Upper lobe of left lung (tissue), 6 donors: ENCODE measurements at places on chromosomes 5 and 9. TPM values are rescaled to one million over a fixed set of nuclear protein-coding genes. Genes with fewer than 3 reads are reported as not detected.

GRCh38 chr9:33921967-33922895 is 105.3 kb downstream of the UBE2R2 start:
- H3K36me3 ChIP-seq = peaks cover 95% of the 10 kb centered on the region
- no peak overlapping the region for H3K27ac ChIP-seq
- peak; percentile 38 for DNase-seq
- no peaks in the 10 kb centered on the region for H3K4me1 ChIP-seq
- no peaks in the 10 kb centered on the region for H3K27me3 ChIP-seq

DNA sequence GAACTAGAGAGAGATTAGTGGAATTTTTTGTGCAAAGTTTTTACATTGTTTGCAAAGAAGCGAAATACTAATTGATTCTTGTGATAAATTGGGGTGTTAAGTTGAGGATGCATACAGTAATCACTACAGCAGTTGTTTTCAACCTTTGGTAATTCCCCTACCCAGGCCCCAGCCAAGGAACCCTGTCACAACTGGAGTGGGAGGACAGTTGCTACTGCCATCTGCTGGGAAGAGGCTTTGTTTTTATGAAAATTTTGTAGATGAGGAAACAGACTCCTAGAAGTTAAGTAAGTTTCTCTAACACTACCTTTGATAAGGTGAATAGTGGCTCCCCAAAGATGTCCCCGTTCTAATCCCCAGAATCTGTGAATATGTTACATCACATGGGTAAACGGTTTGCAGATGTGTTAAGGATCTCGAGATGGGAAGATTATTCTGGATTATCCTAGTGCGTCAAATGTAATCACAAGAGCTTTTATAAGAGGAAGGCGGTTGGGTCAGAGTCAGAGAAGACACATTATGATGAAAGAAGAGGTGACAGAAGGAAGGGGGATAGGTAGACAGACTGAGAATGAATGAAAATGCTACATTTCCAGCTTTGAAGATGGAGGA is 34.0 kb upstream of the PPP1R2B start:
- DNase-seq = no peak
- H3K4me1 ChIP-seq = no peaks in the 10 kb centered on the region
- no peak overlapping the region for H3K27ac ChIP-seq
- no peaks in the 10 kb centered on the region for H3K36me3 ChIP-seq
- no peak overlapping the region for H3K4me3 ChIP-seq

- no peak overlapping the region for H3K4me3 ChIP-seq
- no peaks in the 10 kb centered on the region for H3K27me3 ChIP-seq
- no peak overlapping the region for H3K27ac ChIP-seq
- no peaks in the 10 kb centered on the region for H3K36me3 ChIP-seq
- DNase-seq = no peak
- no peaks in the 10 kb centered on the region for H3K4me1 ChIP-seq
Observed at GRCh38 chr9:135369412-135369990, 110.1 kb upstream of the PPP1R26 start.

- H3K36me3 ChIP-seq = no peaks in the 10 kb centered on the region
- peak; percentile 47 for DNase-seq
- H3K27me3 ChIP-seq = no peaks in the 10 kb centered on the region
- H3K4me3 ChIP-seq = no peak overlapping the region
Observed at GRCh38 chr5:139150367-139150999, 47.7 kb downstream of the SIL1 start.

GRCh38 chr9:99762470-99762869 is 59.2 kb upstream of the NR4A3 start:
- H3K4me3 ChIP-seq = no peak overlapping the region
- no peaks in the 10 kb centered on the region for H3K36me3 ChIP-seq
- DNase-seq = no peak
- H3K27me3 ChIP-seq = no peaks in the 10 kb centered on the region
- H3K4me1 ChIP-seq = no peaks in the 10 kb centered on the region

- DNase-seq = no peak
- H3K27me3 ChIP-seq = no peaks in the 10 kb centered on the region
- H3K36me3 ChIP-seq = no peaks in the 10 kb centered on the region
Observed at GRCh38 chr5:6783787-6784186, 70.6 kb downstream of the TENT4A start.

- H3K4me3 ChIP-seq = no peak overlapping the region
- H3K36me3 ChIP-seq = no peaks in the 10 kb centered on the region
- no peak overlapping the region for H3K27ac ChIP-seq
- H3K27me3 ChIP-seq = no peaks in the 10 kb centered on the region
Observed at GRCh38 chr5:143557061-143557818, 153.8 kb upstream of the NR3C1 start.

DNA sequence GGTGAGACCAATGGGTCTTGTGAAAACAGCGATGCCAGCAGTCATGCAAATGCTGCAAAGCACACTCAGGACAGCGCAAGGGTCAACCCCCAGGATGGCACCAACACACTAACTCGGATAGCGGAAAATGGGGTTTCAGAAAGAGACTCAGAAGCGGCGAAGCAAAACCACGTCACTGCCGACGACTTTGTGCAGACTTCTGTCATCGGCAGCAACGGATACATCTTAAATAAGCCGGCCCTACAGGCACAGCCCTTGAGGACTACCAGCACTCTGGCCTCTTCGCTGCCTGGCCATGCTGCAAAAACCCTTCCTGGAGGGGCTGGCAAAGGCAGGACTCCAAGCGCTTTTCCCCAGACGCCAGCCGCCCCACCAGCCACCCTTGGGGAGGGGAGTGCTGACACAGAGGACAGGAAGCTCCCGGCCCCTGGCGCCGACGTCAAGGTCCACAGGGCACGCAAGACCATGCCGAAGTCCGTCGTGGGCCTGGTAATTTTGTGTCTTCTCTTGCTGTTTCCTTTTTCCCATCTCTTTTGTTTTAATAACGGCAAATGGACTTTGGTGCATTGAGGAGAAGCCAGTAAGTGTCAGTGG is 98.0 kb downstream of the EHMT1 start:
- H3K27ac ChIP-seq = no peak overlapping the region
- H3K4me1 ChIP-seq = no peaks in the 10 kb centered on the region
- no peaks in the 10 kb centered on the region for H3K27me3 ChIP-seq
- H3K36me3 ChIP-seq = peaks cover 45% of the 10 kb centered on the region

- no peaks in the 10 kb centered on the region for H3K4me1 ChIP-seq
- H3K36me3 ChIP-seq = no peaks in the 10 kb centered on the region
- H3K27me3 ChIP-seq = no peaks in the 10 kb centered on the region
- peak; percentile 75 for DNase-seq
- H3K27ac ChIP-seq = no peak overlapping the region
- no peak overlapping the region for H3K4me3 ChIP-seq
Observed at GRCh38 chr9:93154293-93154903, 20.3 kb upstream of the NINJ1 start.

DNA sequence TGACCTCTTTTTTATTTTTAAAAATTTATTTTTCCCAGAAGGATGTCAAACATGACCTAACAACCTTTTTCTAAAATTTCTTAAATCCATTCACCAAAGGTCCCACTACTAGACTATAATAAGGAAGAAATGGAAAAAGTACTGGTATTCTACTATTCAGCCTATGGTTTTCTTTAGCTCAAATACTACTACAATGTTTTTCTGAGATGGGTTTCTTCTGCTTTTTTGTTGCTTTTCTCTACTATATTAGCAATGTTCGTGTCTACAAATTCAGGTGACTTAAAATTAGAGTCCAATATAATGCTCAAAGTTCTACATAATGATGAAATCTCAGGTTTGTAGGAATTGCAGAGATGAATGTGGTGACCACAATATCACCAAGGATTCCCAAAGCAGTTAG is 7.9 kb downstream of the ERP44 start:
- H3K27ac ChIP-seq = no peak overlapping the region
- no peak overlapping the region for H3K4me3 ChIP-seq
- H3K4me1 ChIP-seq = peaks cover 15% of the 10 kb centered on the region

DNA sequence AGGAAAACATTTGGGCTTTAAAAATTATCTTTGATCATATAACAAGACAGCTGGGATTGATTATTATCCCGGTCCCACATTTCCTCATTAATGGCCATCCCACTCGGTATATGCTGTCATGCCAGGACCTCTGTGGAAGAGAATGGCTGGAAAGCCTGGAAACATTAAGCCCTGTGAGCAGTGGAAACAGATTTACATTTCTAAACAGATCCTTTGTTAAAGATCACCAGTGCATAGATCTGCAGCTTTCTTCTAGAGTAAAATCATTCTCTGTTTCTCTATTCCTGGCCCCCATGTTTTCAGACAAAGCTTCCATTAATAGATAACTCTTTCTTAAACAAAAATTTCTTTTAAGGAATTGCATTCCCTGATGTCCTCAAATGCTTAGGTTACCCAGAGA is 152.2 kb downstream of the CAVIN4 start:
- H3K4me1 ChIP-seq = no peaks in the 10 kb centered on the region
- no peak for DNase-seq
- H3K36me3 ChIP-seq = no peaks in the 10 kb centered on the region
- H3K4me3 ChIP-seq = no peak overlapping the region
- no peaks in the 10 kb centered on the region for H3K27me3 ChIP-seq

DNA sequence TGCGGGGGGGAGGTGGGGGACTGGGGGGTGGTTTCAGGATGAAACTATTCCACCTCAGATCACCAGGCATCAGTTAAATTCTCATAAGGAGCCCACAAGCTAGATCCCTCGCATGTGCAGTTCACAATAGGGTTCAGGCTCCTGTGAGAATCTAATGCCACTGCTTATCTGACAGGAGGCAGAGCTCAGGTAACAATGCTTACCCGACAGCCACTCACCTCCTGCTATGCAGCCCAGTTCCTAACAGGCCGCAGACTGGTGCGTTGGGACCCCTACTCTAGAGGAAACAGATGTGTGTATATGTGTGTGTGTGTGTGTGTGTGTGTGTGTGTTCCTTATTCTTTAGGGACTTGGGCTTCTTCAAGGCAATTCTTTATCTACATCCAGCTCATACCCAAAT is 352.3 kb upstream of the CCNH start:
- H3K27me3 ChIP-seq = no peaks in the 10 kb centered on the region
- H3K27ac ChIP-seq = no peak overlapping the region
- H3K4me3 ChIP-seq = no peak overlapping the region
- DNase-seq = no peak
- no peaks in the 10 kb centered on the region for H3K4me1 ChIP-seq

DNA sequence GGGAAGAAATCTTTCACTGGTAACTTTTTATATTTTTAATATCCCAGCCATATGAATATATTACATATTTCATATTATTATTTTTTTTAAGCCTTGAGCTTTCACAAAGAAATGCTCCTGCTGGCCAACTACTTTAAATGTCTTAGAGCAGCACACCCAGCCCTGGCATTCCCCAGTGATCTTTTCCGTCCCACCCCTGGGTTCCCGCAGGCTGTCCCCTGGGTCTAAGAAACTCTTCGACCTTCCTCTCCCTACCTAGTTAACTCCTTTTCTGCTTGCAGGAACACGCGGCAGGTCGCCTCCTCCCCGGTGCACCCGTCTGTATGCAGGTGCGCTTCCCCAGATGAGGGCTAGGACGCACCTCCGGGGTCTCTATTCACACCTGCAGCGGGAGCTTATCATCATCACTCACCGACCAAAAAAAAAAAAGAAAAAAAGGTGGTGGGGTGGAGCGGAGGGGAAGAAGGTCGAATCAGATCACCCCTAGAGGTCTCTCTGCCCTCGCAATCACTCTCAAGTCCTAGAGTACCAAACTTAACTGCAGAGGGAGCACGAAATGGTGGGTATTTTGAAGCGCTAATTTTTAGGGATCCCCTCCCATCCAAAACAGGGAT is 696 bp downstream of the ZFP62 start:
- H3K27me3 ChIP-seq = no peaks in the 10 kb centered on the region
- H3K4me1 ChIP-seq = peaks cover 9% of the 10 kb centered on the region
- H3K27ac ChIP-seq = peak overlapping the region; percentile 93
- DNase-seq = no peak

DNA sequence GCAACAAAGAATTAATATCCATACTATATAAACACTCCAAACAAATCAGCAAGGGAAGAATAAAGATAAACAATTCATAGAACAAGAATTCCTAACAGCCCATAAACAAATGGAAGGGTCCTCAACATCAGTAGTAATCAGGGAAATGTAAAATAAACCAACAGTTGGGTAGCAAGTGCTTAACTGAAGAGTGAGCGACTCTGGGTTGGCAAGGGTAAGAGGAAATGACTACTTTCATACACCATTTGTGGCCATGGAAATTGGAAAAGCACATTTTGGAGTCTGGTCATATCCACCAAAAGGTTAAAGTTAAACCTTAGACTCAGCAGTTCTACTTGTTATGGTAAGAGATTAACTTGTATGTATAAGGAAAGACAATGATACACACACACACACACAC is 17.4 kb upstream of the RORB start:
- H3K4me1 ChIP-seq = no peaks in the 10 kb centered on the region
- H3K27me3 ChIP-seq = no peaks in the 10 kb centered on the region
- no peak for DNase-seq
- no peaks in the 10 kb centered on the region for H3K36me3 ChIP-seq
- no peak overlapping the region for H3K27ac ChIP-seq

- peak overlapping the region; percentile 78 for H3K27ac ChIP-seq
- no peaks in the 10 kb centered on the region for H3K27me3 ChIP-seq
- H3K36me3 ChIP-seq = no peaks in the 10 kb centered on the region
- peaks cover 77% of the 10 kb centered on the region for H3K4me1 ChIP-seq
- DNase-seq = no peak
Observed at GRCh38 chr9:134358026-134358661, 31.9 kb downstream of the RXRA start.

- H3K27ac ChIP-seq = no peak within 1 kb of the TSS
- H3K4me3 ChIP-seq = peak within 1 kb of the TSS; percentile 29
- H3K36me3 ChIP-seq = no peaks in the 10 kb centered on the region
- no peaks in the 10 kb centered on the region for H3K4me1 ChIP-seq
- no peak for DNase-seq
Observed at GRCh38 chr5:141382469-141383294, at the start of gene PCDHGA7. Gene PCDHGA7, plus strand, starts transcription at chr5:141382742. Its CDS starts 158 bp downstream, at chr5:141382900.

DNA sequence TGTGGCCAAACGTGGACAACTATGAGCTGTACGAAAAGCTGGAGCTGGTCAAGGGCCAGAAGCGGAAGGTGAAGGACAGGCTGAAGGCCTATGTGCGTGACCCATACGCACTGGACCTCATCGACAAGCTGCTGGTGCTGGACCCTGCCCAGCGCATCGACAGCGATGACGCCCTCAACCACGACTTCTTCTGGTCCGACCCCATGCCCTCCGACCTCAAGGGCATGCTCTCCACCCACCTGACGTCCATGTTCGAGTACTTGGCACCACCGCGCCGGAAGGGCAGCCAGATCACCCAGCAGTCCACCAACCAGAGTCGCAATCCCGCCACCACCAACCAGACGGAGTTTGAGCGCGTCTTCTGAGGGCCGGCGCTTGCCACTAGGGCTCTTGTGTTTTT is 3.3 kb downstream of the CDK9 start:
- H3K27ac ChIP-seq = no peak overlapping the region
- no peaks in the 10 kb centered on the region for H3K27me3 ChIP-seq
- no peak overlapping the region for H3K4me3 ChIP-seq
- peaks cover 37% of the 10 kb centered on the region for H3K4me1 ChIP-seq
- peaks cover 60% of the 10 kb centered on the region for H3K36me3 ChIP-seq

- H3K4me1 ChIP-seq = no peaks in the 10 kb centered on the region
- no peak overlapping the region for H3K27ac ChIP-seq
- H3K36me3 ChIP-seq = no peaks in the 10 kb centered on the region
Observed at GRCh38 chr9:134722120-134722701, 80.6 kb downstream of the COL5A1 start.

SERF1B gene
- 43.2 TPM for total RNA-seq

NR4A3 gene
- 5.0 TPM for total RNA-seq

C5orf58 gene
- total RNA-seq = not detected

ADAMTSL2 gene
- 20.1 TPM for total RNA-seq

ZBED3 gene
- total RNA-seq = 8.1 TPM

NREP gene
- total RNA-seq = 17.9 TPM

ELOVL7 gene
- total RNA-seq = 6.2 TPM
